Activated CD8-positive, alpha-beta memory T cell treated with anti-CD3 and anti-CD28 coated beads, Interleukin-2, amount 50 U/mL, for 4 hours (primary cell): ENCODE measurements at places on chromosomes 6 and 20.

DNA sequence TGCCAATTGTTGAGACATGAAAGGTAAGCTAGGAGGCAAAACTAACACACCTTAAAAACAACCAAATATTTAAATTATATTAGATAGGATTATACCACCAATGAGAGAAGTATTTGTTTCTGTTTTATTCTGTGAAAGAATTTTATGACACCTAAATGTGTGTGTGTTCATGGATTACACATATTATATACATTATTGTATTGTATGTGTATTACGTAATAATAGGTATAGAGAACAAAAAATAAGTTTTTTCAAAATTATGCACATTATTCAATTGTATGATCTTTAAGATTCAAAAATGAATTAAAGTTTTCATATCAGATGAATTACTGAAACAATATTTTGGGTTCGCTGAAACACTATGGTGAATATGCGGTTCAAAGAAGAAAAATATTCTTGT lies 84.3 kb upstream of the FABP7 start:
- no peak for DNase-seq

DNA sequence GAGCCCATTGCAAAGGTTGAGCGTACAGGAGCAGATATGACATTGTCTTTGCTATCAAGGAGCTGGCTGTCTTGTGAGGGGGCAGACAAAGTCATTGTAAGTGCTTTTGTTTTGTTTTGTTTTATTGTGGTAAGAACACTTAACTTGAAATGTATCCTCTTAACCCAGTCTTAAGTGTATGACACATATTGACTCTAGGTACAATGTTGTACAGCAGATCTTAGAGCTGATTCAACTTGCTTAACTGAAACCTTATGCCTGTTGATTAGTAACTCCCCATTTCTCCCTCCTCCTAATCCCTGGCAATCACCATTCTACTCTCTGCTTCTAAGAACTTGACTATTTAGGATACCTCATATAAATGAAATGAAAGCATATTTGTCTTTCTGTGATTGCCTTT lies 429.0 kb downstream of the BMP2 start:
- no peak for DNase-seq

- no peak for DNase-seq
These were observed 148.1 kb downstream of the ZFAND3 start for GRCh38 chr6:37967651-37968050.

DNA sequence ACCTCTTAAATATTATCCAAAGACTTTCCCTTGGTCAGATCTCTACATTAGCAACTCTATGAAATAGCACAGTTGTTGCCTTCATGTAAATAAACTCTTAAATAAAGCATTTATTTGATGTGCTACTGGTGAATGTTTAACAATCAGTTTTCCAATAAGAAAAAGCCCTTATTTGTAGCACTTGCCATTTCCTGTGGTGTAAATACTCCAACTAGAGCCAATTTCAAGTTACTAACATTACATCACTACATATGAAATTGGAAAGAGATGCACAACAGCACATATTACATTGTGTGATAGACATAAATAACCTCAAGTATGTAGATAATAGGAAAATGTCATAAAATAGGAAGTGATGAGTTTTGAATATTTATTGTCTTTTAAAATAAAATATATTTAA lies 5.0 kb upstream of the MYB start:
- no peak for DNase-seq

GRCh38 chr20:50673466-50674137 lies 17.7 kb downstream of the RIPOR3 start:
- no peak for DNase-seq

GRCh38 chr6:79868098-79868722 lies 79.1 kb downstream of the ELOVL4 start:
- DNase-seq: no peak
